ENCODE measurements at places on chromosomes 6 and 20.
A peak's percentile ranks its signal among the peaks of the same experiment; 100 is the strongest.

GRCh38 chr6:165055231-165055630 is 254.2 kb downstream of the C6orf118 start:
- no peak for DNase-seq

GRCh38 chr6:138160329-138161087 is 1.2 kb upstream of the ARFGEF3 start:
- DNase-seq, result no peak

- DNase-seq, result no peak
These were observed 143.6 kb upstream of the DST start for GRCh38 chr6:56786256-56786655.

DNA sequence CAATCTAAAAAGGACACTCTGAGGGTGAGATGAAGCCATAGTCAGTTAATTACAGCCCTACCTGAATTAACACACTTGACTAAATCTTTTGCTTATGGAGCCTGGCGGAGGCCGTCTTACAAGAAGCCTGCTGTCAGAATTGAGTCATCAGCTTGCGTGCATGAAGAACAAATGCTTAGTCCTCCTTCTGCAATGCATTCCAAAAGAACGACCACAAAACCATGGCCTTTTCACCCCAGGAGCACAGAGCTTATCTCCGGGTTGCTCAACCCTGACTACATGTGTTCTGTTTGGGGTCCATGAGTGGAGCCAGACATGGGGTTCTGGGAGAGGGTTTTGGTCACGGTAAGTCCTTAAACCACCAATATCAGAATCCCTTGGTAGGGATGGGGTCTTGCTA is 318.1 kb downstream of the CLIC5 start:
- DNase-seq, result no peak

GRCh38 chr6:83352424-83353061 is 78.3 kb downstream of the ME1 start:
- no peak for DNase-seq

DNA sequence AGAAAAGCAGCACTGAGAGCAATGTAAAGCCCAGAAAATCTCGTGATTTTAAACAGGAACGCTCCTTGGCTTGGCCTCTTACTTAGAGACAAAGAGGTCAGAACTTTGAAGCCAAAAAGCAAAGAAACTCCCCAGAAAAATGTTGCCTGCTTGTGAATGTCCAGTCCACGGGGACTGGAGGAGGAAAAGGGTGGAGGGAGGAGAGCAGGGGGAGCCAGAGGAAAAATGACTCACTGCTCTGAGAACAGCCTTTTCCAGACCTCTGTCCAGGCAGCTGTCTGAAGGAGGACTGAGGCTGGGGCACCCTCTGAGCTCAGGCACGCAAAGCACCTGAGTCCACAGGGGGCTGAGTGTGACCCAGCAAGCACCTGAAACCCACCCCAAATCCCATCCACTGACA is 64.7 kb downstream of the TRAM2 start:
- no peak for DNase-seq

DNA sequence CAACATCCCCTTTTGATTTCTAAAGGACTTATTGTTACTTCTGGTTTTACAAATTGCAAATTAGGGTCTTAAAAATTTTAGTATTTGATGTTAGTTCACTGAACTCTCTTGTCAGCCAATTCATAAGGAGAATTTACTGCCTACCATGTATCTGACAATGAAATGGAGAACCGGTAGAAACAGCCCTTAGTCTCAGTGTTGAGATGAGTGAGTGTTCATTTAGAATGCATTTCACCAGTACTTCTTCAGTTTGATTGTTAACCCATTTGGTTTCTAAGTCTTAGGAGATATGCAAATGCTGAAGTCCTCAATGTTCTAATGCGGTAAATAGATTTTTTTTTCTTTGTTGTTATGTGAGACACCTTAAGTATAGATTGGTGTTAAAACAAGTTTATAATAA is 616.3 kb upstream of the FLRT3 start:
- DNase-seq, result no peak

GRCh38 chr6:118661831-118662230 is 10.4 kb upstream of the CEP85L start:
- no peak for DNase-seq

DNA sequence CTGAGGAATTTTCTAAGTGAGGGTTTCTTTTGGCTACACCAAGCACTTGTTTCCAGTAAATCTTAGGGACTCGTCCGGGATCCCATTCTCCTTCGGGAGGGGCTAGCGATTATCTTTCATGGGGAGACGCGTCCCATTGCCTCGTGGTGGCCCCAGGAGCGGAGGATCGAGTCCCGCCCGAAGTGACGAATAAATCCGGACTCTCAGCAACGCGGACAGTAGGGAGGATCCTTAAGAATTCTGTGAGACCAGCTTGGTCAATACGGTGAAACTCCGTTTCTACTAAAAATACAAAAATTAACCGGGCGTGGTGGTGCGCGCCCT is 69.1 kb upstream of the PRSS16 start:
- no peak for DNase-seq

GRCh38 chr6:137998461-137999019 is 108.7 kb downstream of the PERP start:
- no peak for DNase-seq

DNA sequence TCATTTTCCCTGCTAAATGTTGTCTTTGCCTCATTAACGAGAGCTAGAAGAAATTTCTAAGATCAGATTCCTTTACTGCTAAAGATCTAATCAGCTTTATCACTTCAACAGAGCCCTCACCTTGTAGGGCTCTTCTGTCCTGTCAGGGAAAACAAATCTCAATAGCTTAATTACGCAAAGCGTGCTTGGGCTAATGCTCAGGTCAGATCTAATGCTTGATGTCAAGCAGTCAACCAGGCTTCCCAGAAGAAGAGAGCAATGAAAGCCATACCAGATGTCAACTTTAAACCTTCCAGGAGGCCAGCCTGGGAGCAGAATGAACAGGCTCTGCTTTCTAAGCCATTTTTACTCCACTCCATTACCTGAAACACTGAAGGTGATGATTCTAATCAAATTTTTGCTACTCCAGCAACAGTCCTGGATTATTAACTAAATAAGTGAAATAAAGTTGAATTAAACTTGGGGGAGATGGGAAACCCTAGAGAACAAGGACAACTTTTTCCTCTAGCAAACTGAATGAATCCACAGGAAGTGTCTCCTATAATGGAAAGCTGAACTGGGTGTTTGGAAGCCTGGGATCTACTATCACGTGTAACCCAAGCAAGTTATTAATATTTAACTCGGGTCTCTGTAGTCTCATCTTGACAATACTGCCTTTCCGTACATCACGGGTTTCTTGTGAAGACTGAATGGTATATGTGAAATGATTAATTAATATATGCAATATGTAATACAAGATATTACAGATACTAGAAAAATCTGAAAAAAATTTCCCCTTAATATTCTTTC is 273.7 kb downstream of the PTPRK start:
- DNase-seq, result peak; percentile 75

GRCh38 chr6:135195522-135195921 is 14.4 kb downstream of the MYB start:
- no peak for DNase-seq

- peak; percentile 69 for DNase-seq
These were observed 184.1 kb downstream of the SLC24A3 start for GRCh38 chr20:19396460-19397081.

GRCh38 chr6:71228461-71229041 is 60.1 kb upstream of the OGFRL1 start:
- DNase-seq, result no peak

GRCh38 chr6:37615564-37616340 is 81.9 kb downstream of the MDGA1 start:
- no peak for DNase-seq

- DNase-seq, result no peak
These were observed 38.1 kb downstream of the TBPL1 start for GRCh38 chr6:133991096-133991593.

DNA sequence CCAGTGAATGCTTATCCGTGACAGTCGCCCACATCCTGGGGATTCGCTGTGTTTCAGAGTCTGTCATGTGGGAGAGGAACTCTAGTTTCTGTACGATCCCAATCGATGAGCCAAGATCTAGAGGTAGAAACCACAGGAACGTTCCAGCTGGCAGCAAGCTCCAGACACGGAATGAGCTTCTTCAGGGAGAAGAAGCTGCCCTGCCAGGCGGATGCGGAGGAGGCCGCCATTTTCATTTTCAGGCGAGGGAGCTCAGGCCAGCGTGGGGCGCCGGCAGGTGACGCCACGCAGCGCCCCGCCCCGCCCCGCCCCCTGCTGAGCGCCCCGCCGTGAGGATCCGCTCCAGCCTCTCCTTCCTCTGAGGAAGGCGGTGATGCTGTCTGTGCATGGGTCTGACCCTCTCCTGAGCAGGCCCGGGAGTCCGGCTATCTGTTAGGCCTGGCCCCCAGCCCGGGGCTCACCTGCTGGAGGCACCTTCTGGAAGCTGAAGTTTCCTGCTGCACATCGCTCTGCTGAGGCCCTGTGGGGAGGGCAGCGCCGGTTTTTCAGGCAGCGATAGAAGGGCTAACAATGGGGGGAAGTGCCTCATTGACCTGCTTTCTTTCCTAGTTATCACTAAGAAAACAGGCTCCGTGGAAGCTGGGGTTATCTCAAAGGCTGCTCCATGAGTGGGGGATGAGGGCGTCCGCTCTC is 147.5 kb downstream of the ERMARD start:
- no peak for DNase-seq

GRCh38 chr6:157813191-157813590 is 9.9 kb upstream of the SNX9 start:
- no peak for DNase-seq

- DNase-seq, result no peak
These were observed 26.3 kb upstream of the ZNF318 start for GRCh38 chr6:43395776-43396175.

GRCh38 chr20:41275301-41275731 is 42.2 kb downstream of the ZHX3 start:
- DNase-seq, result no peak

- DNase-seq, result no peak
These were observed 29.6 kb downstream of the BTBD9 start for GRCh38 chr6:38610050-38610625.

DNA sequence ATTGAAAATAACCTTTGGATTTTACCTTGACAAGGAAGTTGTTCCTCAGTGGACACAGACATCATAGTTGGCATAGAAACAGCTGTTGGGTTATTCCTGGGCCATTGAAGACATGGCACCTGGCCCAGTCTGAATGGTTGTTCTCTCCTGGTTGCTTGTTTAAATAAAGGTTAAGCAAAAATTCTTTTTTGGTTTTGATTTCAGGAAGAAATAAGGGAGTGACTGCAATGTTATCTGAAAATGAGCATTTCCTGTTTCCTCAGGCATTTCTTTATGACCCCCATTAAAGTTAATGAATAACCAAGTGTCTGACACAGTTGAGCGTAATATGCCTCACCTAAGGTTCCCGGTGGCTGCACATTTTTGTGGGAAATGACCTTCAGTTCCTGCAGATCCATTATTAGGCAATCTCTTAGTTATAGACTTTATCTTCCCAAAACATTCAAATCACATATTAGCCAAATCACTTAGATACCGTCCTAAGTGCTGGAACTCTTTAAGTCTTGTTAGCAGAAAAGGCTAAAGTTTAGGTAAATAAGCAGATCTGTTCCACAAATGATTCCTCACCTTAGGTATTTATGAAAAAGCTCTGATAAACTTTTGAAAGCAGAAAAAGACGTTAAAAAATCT is 648.7 kb upstream of the FLRT3 start:
- DNase-seq, result no peak

- DNase-seq, result peak; percentile 64
These were observed 80.0 kb downstream of the CBFA2T2 start for GRCh38 chr20:33569802-33570391.

GRCh38 chr6:15628499-15629131 is 34.2 kb downstream of the DTNBP1 start:
- no peak for DNase-seq

- DNase-seq, result no peak
These were observed 5.3 kb upstream of the GUCA1B start for GRCh38 chr6:42200035-42200434.

GRCh38 chr6:22972771-22973170 is 403.4 kb downstream of the HDGFL1 start:
- DNase-seq, result no peak

GRCh38 chr6:6277413-6277812 is 43.0 kb downstream of the F13A1 start:
- DNase-seq, result no peak

DNA sequence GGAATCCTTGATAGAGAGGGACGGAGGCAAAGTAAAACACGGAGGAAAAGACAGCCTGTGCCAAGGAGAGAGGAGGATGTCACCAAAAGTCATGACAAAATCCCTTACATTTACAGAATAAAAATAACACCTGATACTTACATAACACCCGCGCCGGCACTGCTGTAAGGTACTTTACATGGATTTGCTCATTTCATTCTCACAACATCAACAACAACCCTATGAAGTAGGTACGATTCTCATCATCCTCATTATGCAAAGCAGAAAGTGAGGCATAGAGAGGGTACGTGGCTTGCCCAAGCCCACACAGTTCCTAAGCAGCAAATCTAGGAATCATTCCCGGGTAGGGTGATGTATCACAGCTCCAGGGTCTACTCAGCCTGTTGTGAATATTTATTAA is 67.6 kb upstream of the NFATC2 start:
- no peak for DNase-seq

- DNase-seq, result no peak
These were observed 158.3 kb downstream of the HDGFL1 start for GRCh38 chr6:22727710-22728109.

DNA sequence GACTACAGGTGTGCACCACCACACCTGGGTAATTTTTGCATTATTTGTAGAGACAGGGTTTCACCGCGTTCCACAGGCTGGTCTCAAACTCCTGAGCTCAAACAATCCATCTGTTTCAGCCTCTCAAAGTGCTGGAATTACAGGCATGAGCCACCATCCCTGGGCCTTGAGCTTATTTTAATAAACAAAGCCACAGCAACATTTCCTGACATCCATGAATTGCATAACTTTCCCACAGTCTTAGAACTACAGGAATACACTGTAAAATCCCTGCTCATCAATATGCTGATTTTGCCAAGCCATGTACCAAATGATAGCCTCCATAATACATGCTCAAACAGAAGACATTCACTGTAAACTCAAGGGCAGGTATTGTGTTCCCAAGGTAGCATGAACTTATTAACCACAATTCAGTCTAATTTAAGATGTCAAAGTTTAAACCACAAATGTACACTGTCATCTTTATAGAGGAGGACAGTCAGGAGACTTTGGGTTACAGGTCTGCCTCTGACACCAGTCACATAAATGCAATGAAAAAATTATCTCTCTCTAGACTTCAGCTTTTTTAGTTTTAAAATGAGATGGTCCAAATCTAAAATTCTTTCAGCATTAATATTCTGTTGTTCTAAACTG is 40.0 kb downstream of the NUDT3 start:
- no peak for DNase-seq

DNA sequence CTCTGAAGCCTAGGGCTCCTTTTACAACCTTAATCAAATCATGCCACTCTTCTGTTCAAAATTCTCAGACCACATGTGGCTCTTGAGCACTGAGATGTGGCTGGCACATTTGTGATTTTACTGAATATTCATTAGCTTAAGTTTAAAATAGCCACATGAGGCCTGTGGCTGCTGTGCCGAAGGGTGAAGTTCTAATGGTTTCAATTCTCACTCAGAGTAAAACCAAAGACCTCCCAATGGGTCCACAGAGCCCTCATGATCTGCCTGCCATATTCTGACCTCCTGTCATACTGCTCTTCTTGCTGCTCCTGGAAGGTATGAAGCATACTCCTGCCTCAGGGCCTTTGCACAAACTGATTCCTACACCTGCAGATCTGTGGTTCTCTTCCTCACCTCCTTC is 7.8 kb upstream of the CST3 start:
- DNase-seq, result no peak

Data from NCI-H524 (cell line).